ENCODE measurements at places on chromosomes 16 and 17. TPM values are rescaled to one million over a fixed set of nuclear protein-coding genes. Genes with fewer than 3 reads are reported as not detected.

Gene CEP112
- 16.9 TPM for total RNA-seq

Gene TMC6
- total RNA-seq, result 85.5 TPM

Gene EFCAB5
- 0.58 TPM for total RNA-seq

Gene SNAI3
- 0.69 TPM for total RNA-seq

Gene NCOR1
- total RNA-seq, result 130 TPM

DNA sequence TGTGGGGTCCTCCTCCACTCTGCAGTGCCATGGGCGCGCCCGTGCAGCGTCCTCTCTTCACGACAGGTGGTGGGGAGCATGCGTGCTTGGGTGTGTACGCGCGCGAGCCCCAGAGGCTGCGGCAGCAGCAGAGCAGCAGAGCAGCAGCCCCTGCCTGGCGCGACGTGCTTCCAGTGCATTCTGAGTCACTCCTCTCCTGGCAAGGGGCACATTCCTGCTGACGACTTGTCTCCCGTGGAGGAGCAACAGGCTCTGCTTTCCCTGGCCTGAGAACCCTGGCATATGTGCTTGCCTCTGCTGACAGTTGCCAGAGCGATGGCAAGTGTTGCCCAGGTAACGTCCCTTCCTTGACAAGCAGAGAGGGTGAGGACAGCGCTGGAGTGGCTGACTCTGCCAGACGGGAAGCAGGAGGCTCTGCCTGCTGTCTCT, 133.8 kb upstream of the PLCG2 start:
- H3K27me3 ChIP-seq, result no peaks in the 10 kb centered on the region
- peak overlapping the region; percentile 82 for H3K27ac ChIP-seq
- H3K4me1 ChIP-seq, result peaks cover 26% of the 10 kb centered on the region
- H3K4me3 ChIP-seq, result no peak overlapping the region
- no peak for DNase-seq
- no peaks in the 10 kb centered on the region for H3K36me3 ChIP-seq

- peaks cover 20% of the 10 kb centered on the region for H3K4me1 ChIP-seq
- DNase-seq, result no peak
- H3K4me3 ChIP-seq, result peak overlapping the region; percentile 87
- H3K27ac ChIP-seq, result peak overlapping the region; percentile 82
- no peaks in the 10 kb centered on the region for H3K27me3 ChIP-seq
Measured at GRCh38 chr16:84117494-84117843, 727 bp upstream of the MBTPS1 start.

GRCh38 chr17:42980766-42981397, 517 bp downstream of the RUNDC1 start:
- no peaks in the 10 kb centered on the region for H3K36me3 ChIP-seq
- peak overlapping the region; percentile 81 for H3K4me3 ChIP-seq
- H3K27ac ChIP-seq, result peak overlapping the region; percentile 96

GRCh38 chr17:68794636-68795434, 160.4 kb downstream of the ABCA8 start:
- no peak overlapping the region for H3K4me3 ChIP-seq
- H3K27ac ChIP-seq, result peak overlapping the region; percentile 70
- no peak for DNase-seq
- H3K36me3 ChIP-seq, result no peaks in the 10 kb centered on the region
- H3K27me3 ChIP-seq, result peaks cover 16% of the 10 kb centered on the region
- H3K4me1 ChIP-seq, result peaks cover 5% of the 10 kb centered on the region

- H3K27ac ChIP-seq, result peak overlapping the region; percentile 84
- H3K4me3 ChIP-seq, result peak overlapping the region; percentile 86
- H3K36me3 ChIP-seq, result no peaks in the 10 kb centered on the region
- DNase-seq, result no peak
- no peaks in the 10 kb centered on the region for H3K27me3 ChIP-seq
Measured at GRCh38 chr17:5282642-5283217, 646 bp downstream of the RABEP1 start.

GRCh38 chr17:4215882-4216570, 47.8 kb downstream of the ANKFY1 start:
- no peak overlapping the region for H3K4me3 ChIP-seq
- H3K36me3 ChIP-seq, result peaks cover 2% of the 10 kb centered on the region
- DNase-seq, result no peak
- peak overlapping the region; percentile 59 for H3K27ac ChIP-seq
- peaks cover 19% of the 10 kb centered on the region for H3K4me1 ChIP-seq

DNA sequence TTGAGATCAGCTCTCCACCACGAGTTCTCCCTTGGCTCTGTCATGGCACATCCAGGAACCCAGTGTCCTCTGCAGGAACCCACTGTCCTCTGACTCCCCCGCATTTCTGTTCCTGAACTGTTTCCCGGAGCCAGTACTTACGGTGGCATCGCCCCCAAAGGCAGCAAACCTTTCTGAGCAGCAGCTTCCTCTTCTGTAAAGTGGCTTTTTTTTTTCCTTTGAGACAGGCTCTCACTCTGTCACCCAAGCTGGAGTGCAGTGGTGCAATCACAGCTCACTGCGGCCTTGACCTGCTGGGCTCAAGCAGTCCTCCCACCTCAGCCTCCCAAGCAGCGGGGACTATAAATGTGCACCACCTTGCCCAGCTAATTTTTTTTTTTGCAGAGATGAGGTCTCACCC, 32.2 kb downstream of the NAGPA start:
- no peak for DNase-seq
- peaks cover 15% of the 10 kb centered on the region for H3K27me3 ChIP-seq
- no peak overlapping the region for H3K4me3 ChIP-seq
- no peak overlapping the region for H3K27ac ChIP-seq
- no peaks in the 10 kb centered on the region for H3K4me1 ChIP-seq

DNA sequence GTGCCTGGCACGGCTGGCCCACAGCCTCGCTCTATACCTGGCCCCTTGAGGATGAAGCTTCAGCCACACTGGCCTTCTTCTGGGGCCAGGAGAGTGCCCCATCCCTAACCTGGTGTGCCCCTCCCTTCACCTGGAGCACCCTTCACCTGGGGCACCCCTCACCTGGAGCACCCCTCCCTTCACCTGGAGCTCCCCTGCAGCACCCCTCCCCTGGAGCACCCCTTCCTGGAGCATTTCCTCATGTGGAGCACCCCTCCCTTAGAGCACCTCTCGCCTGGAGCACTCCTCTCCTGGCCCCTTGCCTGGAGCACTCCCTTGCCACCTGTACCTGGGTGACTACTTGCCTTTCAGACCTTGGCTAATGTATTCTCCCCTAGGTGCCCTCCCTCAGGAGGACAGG, 2.4 kb upstream of the FBXL16 start:
- H3K4me1 ChIP-seq, result no peaks in the 10 kb centered on the region
- H3K27ac ChIP-seq, result no peak overlapping the region
- peaks cover 78% of the 10 kb centered on the region for H3K27me3 ChIP-seq
- no peaks in the 10 kb centered on the region for H3K36me3 ChIP-seq

- peak; percentile 22 for DNase-seq
- peaks cover 5% of the 10 kb centered on the region for H3K27me3 ChIP-seq
- no peaks in the 10 kb centered on the region for H3K36me3 ChIP-seq
- no peak overlapping the region for H3K27ac ChIP-seq
- H3K4me1 ChIP-seq, result peaks cover 20% of the 10 kb centered on the region
Measured at GRCh38 chr17:67490471-67490870, 113.4 kb downstream of the PITPNC1 start.

DNA sequence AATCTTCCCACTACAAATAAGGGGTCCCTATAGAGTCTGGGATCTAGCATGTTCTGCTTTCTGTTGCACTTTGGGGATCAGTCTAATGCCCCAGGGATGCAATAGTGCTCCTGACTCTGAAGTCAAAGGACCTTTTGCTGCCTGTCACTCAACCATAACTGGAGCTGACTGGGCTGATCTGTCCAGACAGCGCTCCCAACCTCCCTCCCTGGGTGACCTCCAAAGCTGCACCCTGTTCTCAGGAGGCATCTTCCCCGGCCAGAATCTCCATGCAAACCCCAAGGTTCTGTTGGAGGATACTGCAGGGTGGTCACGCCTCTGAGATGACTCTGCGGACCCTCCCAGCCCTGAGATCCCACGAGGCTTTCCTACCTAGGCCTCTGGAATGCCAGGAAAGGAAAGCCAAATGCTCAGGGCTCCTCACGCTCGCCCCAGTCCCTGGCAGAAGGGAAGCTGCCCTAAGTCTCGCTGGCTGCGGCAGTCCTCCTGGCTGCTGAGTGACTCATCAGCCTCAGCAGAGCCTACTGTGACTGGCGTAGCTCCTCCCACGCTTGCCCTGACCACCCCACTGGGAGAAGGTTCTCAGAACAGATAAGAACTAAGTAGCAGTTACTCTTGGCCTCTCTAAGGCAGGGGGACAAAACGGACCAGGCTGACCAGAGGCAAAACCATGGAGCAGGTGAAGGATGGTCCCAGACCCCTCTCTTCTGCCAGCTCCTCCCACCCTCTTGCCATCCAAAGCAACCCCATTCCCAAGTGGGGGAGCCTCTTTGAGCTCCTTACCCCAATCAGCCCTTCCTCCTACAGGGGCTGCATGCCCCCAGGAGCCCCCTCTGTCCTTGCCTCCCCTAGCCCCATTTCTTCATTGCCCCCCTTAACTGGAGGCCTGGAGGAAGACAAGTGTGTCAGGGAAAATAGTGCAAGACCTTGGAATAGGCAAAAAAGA, 124.1 kb upstream of the TNRC6C start:
- H3K4me1 ChIP-seq, result peaks cover 21% of the 10 kb centered on the region
- no peak for DNase-seq
- H3K36me3 ChIP-seq, result no peaks in the 10 kb centered on the region
- no peak overlapping the region for H3K27ac ChIP-seq

Data from mesothelial cell of epicardium (in vitro differentiated cells).